ENCODE measurements at places on chromosomes 1 and 21. TPM values are rescaled to one million over a fixed set of nuclear protein-coding genes. Genes with fewer than 3 reads are reported as not detected.

Gene AIRE
- not detected for total RNA-seq

DNA sequence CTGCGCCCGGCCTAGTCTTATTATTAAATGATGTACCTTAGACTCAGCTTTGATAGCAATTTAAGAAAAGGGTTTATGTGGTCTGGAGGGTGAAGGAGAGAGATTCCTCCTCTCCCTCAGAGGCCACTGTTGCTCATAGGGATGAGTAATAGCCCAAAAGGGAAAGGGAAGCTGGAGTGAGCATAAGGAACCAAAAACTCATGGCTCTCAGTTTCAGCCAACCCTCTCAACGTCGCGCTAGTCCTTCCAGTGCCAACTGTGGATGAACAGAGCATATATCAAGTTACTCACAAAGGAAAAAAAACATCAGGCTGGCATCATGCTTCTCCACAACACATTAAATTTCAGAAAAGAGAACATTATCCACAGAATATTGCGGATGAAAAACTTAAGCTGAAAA, 8.3 kb upstream of the GPR89B start:
- H3K27ac ChIP-seq = no peak overlapping the region
- no peak for DNase-seq
- peaks cover 29% of the 10 kb centered on the region for H3K27me3 ChIP-seq
- no peak overlapping the region for H3K4me3 ChIP-seq
- H3K36me3 ChIP-seq = no peaks in the 10 kb centered on the region

DNA sequence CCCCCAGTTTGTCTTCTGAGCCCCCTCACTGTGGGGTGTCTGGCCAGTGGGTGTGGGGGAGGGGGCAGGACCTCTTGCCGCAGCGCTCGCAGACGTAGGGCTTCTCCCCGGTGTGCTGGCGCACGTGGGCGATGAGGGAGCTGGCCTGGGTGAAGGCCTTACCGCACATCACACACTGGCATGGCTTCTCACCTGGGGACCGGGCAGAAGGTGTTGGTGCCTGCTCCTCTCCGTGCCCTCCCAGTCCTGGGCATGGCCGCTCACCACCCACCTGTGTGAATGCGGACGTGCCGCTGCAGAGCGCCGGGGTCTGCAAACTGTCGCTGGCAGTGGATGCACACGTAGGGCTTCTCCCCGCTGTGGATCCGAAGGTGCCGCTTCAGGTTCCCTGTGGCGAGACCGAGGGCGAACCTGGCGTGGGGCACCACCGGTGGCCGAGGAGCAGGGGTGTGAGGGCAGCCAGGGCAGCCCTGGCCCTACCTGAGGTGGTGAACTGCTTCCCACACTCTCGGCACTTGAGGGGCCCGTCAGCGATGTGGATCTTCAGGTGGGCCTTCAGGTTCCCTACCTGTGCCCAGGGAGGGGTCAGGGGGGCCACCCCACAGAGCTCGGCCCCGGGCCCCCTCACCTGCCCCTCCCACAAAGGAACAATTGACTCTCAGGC, 32.4 kb downstream of the ZBTB17 start:
- H3K27me3 ChIP-seq = no peaks in the 10 kb centered on the region
- peaks cover 30% of the 10 kb centered on the region for H3K4me1 ChIP-seq
- no peak overlapping the region for H3K4me3 ChIP-seq
- no peak overlapping the region for H3K27ac ChIP-seq
- H3K36me3 ChIP-seq = peaks cover 27% of the 10 kb centered on the region

- no peak for DNase-seq
- H3K27me3 ChIP-seq = no peaks in the 10 kb centered on the region
- peak overlapping the region; percentile 86 for H3K4me3 ChIP-seq
Measured at GRCh38 chr1:44673675-44674112, 587 bp downstream of the TMEM53 start.

Gene CRNN
- not detected for total RNA-seq

Gene METTL18
- 6.1 TPM for total RNA-seq

- no peak overlapping the region for H3K27ac ChIP-seq
- H3K4me1 ChIP-seq = peaks cover 5% of the 10 kb centered on the region
- no peak for DNase-seq
- no peaks in the 10 kb centered on the region for H3K27me3 ChIP-seq
- H3K36me3 ChIP-seq = peaks cover 9% of the 10 kb centered on the region
Measured at GRCh38 chr1:62528015-62528414, 69.3 kb upstream of the ANGPTL3 start.

GRCh38 chr1:186772228-186772627, 56.5 kb upstream of the PLA2G4A start:
- no peaks in the 10 kb centered on the region for H3K36me3 ChIP-seq
- no peak overlapping the region for H3K27ac ChIP-seq

Gene C1QA
- total RNA-seq = not detected

DNA sequence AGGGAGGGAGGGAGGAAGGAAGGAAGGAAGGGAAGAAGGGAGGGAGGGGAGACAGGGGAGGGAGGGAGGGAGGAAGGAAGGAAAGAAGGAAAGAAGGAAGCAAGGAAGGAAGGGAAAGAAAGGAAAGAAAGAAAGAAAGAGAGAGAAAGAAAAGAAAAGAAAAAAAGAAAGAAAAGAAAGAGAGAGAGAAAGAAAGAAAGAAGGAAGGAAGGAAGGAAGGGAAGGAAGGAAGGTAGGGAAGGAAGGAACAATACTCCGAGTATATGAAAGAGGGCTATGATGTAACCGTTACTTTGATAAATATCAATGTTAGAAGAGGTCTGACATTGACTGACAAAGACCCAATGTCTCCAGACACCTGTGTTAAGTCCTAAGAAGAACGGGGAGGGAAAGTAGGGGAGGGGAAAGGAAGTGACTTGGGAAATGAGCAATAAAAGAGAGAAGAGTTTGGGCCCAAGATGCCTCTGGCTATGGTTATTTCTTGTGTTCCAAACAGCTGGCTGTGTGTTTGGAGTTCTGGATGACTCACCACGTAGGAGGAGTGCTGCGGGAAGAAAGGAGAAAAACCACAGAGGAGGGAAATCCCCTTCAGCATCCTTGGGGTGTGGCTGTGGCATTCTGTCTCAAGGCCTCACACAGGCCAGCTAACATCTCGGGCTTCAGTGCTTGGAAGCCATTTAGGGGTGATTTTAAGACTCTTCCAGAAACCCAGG, 37.0 kb upstream of the RXRG start:
- no peak for DNase-seq
- peak overlapping the region; percentile 45 for H3K27ac ChIP-seq
- H3K36me3 ChIP-seq = no peaks in the 10 kb centered on the region
- no peak overlapping the region for H3K4me3 ChIP-seq

Gene MATN1
- total RNA-seq = 0.39 TPM

- H3K27me3 ChIP-seq = no peaks in the 10 kb centered on the region
- no peaks in the 10 kb centered on the region for H3K4me1 ChIP-seq
- H3K4me3 ChIP-seq = no peak within 1 kb of the TSS
- H3K27ac ChIP-seq = no peak within 1 kb of the TSS
- H3K36me3 ChIP-seq = no peaks in the 10 kb centered on the region
Measured at GRCh38 chr1:158771950-158772866, at the start of gene OR6N1. OR6N1 (minus strand) TSS chr1:158772195; CDS start chr1:158766682, 5,513 bp downstream.

DNA sequence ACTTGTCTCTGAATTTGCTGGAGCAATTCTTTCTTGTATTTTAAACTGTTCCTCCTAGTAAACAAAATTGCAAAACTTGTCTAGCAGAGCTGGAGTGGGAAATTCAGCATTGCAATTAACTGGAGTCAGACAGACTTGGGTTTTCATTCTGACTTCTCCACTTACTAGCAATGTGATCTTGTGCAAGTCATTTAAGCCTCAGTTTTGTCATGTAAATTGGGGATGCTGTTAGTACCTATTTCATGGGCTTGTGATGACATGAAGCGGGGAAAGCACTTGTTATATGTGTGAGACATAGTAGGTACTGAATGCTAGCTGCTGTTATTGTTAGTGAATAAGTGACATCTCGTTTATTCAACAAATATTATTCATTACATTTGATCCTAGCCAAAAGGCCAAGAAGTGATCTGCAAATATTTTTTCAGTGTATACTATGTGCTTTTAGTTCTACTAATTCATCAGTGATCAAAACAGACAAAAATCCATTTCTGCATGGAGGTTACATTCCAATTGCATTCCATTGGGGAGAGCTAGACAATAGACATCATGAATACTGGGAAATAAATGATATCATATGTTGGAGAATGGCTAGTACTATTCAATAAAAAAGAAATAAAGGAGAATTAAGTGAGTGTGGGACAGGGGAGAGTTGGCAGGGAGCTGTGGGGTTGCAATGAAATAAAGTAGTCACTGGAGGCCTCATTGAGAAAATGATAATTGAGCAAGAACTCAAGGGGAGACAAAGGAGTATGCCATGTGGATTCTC, 47.1 kb downstream of the CACHD1 start:
- H3K36me3 ChIP-seq = no peaks in the 10 kb centered on the region
- no peak for DNase-seq
- H3K27me3 ChIP-seq = no peaks in the 10 kb centered on the region

DNA sequence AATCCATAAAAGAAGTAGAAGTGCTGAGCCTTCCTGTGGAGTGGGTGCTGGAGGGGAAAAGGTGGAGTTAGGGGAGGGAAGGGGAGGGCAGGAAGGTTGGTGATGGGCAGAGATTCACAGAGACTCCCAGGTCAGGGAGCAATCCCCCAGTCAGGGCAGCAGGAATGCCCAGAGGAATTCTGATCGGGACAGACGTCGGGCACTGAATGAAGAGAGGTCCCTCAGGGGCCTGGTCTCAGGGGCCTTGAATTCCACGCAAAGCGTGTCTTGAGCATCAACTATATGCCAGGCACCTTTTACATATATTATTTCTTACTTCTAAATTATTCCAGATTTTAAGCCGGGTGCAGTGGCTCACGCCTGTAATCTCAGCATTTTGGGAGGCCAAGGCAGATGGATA, 7.2 kb upstream of the PADI1 start:
- DNase-seq = peak; percentile 23
- no peak overlapping the region for H3K27ac ChIP-seq
- no peaks in the 10 kb centered on the region for H3K27me3 ChIP-seq
- no peak overlapping the region for H3K4me3 ChIP-seq
- peaks cover 47% of the 10 kb centered on the region for H3K4me1 ChIP-seq

- no peak overlapping the region for H3K27ac ChIP-seq
- no peaks in the 10 kb centered on the region for H3K36me3 ChIP-seq
- peaks cover 70% of the 10 kb centered on the region for H3K27me3 ChIP-seq
- no peak for DNase-seq
- H3K4me1 ChIP-seq = peaks cover 7% of the 10 kb centered on the region
- H3K4me3 ChIP-seq = no peak overlapping the region
Measured at GRCh38 chr1:67304023-67304422, 3.6 kb upstream of the IL12RB2 start.

Gene INAVA
- 2.0 TPM for total RNA-seq

DNA sequence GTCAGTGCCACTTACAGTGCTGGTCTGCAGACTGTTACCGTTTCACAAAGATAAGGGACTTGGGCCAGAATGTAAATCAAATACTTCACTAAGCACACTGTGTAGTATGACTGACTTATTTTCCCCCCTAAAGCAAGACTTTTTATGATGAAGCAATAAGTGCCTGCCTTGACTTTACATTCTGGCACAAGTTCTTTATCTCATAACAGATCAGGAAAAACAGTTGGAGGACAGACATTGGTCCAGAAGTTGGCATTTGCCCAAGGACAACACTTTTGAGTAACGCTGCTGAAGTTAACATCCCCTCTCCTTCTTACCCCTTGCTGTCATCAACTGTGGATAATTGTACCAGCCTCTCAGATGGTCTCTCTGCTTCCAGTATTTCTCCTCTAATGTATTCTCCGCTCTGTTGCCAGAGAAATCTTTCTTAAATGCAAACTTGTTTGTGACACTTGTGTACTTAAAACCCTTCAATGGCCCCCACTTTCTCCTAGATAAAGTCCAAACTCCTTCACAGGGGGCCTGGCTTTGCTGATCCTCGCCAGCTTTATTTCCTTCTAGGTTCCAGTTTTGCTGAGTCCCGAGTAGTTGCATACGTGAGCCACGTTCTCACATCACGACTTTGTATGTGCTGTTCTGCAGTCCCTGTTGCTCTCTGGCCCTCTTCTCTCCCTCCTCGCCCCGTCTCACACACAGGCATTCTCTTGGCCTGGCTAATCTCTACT, 45.7 kb downstream of the S1PR1 start:
- peaks cover 8% of the 10 kb centered on the region for H3K4me1 ChIP-seq
- H3K27me3 ChIP-seq = peaks cover 4% of the 10 kb centered on the region
- no peak overlapping the region for H3K27ac ChIP-seq
- H3K36me3 ChIP-seq = no peaks in the 10 kb centered on the region
- DNase-seq = no peak
